Spinal cord (tissue), 10 donors: ENCODE measurements at places on chromosomes 4 and X.

- no peak for DNase-seq
Measured at GRCh38 chr4:19030048-19030447, 1008.5 kb upstream of the LCORL start.

DNA sequence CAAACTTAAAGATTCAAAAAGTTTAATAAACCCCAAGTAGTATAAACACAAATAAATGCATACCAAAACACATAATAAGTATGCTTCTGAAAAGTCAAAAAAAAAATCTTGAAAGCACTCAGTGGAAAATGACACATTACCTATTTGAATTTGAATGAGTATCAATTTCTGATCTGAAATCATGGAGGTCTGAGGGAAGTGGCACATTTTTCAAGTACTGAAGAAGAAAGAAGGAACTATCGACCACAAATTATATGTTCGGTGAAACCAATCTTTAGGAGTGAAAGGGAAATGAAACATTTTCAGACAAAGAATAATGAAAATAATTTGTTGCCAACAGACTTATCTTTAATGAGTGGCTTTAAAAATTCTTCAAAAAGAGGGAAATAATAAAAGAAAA lies 12.1 kb upstream of the F9 start:
- DNase-seq: no peak

GRCh38 chrX:72271091-72271788 lies 5.8 kb downstream of the RPS4X start:
- no peak for DNase-seq

DNA sequence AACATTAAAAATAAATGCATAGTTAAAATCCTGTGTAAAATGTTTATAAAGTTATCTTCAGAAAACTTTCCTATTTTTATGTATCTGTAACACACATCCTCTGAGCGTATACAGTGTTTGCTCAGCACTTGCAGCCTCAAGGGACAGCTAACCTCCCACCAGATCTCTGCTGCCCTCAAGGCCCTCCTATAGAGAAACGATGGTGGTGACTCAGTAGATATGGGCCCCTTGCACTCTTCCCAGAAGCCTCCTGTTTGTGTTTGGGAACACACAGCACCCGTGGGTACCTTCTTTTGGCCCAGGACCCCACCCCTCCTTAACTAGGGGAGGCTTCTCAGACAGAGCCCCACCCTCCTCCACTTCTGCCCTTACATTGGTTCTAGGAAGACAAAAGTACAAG lies 26.7 kb downstream of the PJA1 start:
- no peak for DNase-seq

DNA sequence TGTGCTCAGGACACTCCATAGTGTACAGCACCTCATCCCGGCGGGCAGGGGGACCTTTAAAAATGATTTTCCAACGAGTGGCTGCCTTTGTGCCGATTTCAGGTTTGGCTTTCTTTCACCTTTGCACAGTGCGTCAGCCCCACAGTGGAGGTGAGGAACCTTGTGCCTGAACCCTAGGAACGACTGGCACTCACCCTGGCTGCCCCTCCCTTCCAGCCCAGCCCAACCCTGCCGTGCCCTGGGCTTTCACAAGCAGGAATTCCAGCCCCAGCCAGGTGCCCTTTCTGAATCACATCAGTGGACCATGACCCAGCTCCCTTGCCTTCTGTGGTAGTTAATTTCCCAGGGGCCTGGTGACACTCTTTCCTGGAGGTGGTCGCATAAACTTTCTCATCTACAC lies 1.3 kb downstream of the TMEM164 start:
- DNase-seq: no peak
